ENCODE measurements at places on chromosomes 4 and X.

DNA sequence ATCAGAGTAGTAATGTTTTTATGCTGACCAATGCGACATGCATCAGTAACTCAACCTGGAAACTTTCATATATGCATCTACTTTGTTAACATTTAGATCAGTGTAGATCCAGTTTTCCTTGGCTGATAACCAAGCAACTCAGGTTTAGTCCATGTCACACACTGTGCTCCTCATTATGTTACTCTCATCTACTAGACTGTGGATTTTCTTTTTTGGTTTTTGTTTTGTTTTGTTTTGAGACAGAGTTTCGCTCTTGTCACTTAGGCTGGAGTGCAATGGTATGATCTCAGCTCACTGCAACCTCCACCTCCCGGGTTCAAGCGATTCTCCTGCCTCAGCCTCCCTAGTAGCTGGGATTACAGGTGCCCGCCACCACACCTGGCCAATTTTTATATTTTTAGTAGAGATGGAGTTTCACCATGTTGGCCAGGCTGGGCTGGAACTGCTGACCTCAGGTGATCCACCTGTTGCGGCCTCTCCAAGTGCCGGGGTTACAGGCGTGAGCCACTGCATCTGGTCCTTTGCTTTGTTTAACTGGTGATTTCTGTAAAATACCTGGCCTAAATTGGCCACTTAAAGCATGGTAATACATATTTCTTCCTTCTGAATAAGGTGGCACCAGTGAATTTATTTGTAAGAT lies 48.6 kb downstream of the SMARCAD1 start:
- DNase-seq: no peak

GRCh38 chrX:11481035-11481434 lies 184.7 kb downstream of the ARHGAP6 start:
- DNase-seq: no peak

DNA sequence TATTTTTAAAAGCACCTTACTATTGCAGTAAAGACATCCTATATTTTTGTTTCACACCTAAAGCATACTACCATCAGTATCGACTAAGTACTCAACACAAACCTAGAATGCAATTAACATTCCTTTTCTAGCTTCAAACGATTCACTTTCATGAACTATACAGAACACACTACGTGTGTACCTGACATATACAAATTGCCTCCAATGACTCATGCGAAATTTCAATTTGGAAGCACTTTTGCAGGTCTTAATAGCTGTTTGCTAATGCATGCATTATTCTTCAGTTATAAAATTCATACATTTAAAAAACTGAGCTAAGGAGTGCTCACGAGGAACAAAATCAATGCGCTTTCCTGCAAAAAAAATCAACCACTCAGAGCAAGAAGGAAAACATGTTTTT lies 19.7 kb upstream of the GPM6B start:
- DNase-seq: no peak

DNA sequence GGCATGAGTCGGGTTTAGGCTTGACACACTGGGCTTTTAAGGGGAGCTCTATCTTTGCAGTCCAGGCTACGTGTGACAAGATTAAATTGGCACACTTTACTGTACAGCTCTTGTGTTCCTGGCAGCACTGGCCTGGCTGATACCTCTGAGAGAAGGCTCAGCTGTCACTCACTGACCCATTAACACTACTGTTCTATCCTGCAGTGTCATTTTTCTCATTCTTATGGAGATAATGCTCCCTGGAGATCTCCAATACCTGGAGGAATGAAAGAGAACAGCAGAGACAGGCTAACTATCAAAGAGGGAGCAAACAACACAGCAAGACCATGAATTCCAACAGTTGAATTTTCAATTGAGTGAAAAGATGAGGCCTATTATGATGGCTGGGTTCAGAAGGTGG lies 1.7 kb upstream of the PDHA2 start:
- DNase-seq: no peak

GRCh38 chr4:188864741-188865140 lies 725.5 kb downstream of the TRIML1 start:
- no peak for DNase-seq

- no peak for DNase-seq
Observed at GRCh38 chr4:161546902-161547301, 616.9 kb downstream of the FSTL5 start.

GRCh38 chrX:7640392-7640791 lies 202.6 kb upstream of the VCX start:
- no peak for DNase-seq

DNA sequence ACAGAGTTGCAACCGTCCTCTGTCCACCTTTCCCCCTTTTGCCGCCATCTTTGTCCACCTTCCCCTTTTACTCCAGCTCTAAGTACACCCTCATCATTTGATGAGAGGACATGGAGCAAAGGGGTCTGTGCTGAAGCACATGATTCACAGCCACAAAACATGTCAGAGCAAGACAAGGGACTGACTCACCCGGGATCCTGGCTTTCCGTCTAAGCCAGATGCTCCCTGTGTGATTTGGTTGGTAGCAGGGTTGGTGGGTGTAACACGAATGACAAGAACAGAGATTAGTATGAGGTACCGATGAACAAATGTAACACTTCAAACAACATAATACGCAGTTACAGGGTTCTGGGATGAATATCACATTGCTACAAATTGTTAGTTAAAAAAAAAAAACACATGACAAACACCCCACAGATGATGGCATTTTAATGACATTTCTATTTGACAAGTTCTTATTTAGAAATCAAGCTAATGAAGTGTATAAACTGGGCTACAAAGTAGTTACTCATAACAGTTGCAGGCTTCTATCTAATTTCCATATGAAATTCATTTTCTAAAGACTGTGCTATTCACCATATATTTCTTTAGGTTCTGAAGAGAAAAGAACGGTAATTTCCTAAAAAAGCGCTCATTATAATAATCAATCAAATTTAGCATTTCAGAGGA lies 71.4 kb upstream of the ETNPPL start:
- peak; percentile 74 for DNase-seq

GRCh38 chrX:137342969-137343368 lies 223.0 kb upstream of the ZIC3 start:
- DNase-seq: no peak

DNA sequence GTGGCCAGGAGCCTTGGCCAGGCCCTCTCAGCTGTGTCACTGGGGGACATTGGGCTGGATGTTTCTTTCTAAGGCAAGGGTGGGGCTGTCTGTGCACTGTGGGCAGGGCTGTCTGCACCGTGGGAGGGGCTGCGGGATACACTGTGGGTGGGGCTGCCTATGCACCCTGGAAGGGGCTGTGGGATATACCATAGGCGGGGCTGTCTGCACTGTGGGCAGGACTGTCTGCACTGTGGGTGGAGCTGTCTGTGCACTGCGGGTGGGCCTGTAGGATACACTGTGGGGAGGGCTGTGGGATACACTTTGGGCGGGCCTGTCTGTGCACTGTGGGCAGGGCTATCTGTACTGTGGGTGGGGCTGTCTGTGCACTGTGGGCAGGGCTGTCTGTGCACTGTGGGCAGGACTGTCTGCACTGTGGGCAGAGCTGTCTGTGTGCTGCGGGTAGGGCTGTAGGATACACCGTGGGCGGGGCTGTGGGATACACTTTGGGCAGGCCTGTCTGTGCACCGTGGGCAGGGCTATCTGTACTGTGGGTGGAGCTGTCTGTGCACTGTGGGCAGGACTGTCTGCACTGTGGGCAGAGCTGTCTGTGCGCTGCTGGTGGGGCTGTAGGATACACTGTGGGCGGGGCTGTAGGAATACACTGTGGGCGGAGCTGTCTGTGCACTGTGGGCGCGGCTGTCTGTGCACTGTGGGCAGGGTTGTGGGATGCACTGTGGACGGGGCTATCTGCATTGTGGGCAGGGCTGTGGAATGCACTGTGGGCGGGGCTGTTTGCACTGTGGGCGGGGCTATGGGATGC lies 31.1 kb downstream of the ACOX3 start:
- DNase-seq: peak; percentile 14

DNA sequence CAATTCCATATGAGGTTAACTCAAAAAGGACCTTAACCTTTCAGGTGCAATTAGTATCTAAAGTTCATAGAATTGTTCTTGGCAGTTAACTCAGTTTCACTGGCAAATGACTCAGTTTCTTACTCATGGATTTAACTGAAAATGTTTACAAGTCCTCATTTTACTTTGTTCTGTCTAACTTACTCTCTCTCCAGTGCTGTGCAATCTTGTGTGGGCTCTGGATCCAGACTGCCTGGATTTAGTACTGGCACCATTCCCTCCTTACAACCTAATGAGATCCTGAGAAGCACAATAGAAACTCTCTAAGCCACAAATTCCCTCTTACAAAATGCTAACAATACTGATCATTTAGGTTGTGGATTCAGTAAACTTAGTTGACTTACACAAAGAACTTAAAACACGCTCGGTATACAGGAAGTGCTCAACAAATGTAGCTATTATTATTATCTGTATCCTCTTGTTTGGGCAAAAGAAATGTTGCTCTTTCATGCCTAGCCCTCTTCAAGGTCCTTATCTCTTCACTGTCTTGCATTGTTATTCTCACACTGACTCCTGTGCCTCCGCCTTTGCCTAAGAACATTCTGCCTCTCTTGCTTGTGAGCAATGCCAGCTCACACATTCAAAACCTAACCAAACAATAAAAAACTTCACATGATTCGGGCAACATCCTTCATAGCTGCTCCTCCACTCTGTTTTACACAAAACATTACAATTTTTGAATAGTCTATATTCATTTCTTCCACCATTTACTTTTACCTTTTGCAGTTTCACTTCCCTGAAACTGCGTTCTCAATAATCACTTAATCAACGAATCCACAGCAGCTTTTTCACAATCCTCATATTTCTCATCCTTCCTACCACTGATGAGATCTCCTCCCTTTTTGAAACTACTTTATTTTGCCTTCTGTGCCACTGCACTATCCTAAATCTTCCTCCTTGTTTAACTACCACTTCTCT lies 91.8 kb downstream of the PDE5A start:
- peak; percentile 13 for DNase-seq

GRCh38 chr4:7697343-7697742 lies 242.3 kb downstream of the AFAP1 start:
- DNase-seq: no peak

GRCh38 chr4:41181037-41181436 lies 33.3 kb downstream of the APBB2 start:
- no peak for DNase-seq

DNA sequence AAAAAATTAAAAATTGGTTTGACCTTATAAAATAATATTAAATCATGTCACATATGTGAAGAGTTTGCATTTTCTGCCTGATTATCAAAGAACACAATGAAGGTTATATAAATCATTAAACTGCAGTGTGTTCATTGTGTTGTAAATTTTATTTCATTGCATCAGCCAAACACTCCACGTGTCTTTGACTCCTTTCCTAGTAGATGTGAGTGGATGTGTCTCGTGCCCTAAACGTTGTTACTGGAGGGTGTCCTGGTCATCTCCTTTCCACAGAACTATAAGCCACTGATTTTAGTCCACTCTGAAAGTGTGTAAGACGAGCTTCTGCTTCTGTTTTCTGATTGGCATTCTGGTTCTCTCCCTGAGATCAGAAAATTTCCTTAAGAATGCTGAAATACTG lies 127.3 kb downstream of the NDST4 start:
- DNase-seq: no peak

DNA sequence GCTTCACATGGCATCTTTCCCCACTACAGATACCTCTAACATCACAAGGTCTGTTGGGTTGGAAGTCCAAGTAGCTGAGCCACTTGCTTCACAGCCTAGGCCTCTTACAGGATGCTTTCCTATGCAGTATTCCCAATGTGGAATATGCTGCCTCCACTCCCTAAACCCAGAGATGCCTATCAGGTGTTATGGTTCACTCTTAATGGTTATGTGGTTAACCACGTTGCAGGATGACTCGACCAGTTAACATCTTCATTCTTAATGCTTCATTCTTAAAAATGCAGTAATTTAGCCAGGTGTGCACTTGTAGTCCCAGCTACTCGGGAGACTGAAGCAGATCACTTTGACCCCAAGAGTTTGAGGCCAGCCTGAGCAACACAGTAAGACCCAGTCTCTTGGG lies 24.2 kb downstream of the HAUS3 start:
- peak; percentile 29 for DNase-seq

DNA sequence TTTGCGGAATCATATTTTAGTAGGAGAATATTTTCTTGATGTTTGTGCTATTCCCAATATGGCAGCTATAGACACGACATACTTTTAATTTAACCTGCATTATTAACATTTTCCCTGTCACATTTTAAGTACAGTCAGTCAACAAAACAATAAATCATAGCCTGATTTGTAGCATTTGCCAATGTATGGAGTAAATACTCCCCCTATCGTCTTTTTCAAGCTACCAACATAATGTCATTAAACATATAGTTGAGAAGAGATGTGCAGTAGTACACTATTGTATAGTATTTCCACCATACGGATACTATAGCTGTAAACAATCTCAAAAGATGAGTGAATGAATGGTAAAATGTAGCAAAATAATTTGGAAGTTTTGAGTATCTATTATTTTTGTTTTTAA lies 303.7 kb upstream of the MAGEB2 start:
- DNase-seq: no peak

DNA sequence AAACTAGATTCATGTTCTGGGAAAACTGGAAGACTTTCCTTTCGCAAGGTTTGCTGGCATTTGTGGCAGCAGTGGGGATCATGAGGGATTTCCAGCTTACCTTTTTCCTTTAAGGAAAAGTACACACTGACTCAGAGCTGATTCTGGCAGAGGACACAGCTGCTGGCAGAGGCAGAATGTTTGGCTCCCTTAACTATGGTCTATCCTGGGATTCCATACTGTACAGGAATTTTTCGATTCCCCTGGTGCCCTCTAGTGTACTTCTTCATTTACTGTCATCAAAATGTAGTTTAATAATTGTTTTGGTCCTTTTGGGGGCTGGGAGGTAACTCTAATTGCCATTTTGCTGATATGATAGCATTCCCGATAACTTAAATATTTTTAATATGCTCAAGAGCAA lies 152.7 kb downstream of the GABRG1 start:
- no peak for DNase-seq

All from EL (cell line).